ENCODE measurements at places on chromosomes 2 and 18.
A peak's percentile ranks its signal among the peaks of the same experiment; 100 is the strongest.

GRCh38 chr2:233407771-233408181 is 53.5 kb downstream of the DGKD start:
- DNase-seq, result no peak

DNA sequence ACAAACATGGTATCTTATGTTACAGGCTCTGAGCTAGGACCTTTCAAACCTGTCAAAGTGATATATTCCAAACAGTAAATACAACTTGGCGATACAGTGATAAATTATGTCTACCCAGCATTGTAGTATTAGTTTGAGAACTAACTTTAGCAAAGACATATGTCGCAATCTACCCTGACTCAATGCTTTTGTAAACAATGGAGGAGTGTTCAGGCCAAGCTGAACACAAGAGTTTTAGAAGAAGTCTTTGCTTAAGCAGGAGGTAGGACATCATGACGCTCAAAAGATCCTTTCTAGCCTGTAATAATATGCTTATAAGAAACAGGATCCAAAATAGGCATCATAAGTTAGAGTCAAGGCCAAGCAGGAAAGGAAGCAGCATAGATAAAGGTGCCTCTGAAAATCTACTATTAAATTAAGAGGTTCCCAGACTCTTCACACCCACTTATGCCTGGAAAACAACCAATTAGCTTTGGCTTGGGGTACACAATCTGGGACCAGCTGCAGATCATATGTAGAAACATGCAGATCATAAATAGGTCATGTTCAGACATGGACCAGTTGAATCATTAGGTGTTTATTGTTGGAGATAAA is 132.5 kb downstream of the CSRNP3 start:
- DNase-seq, result no peak

- no peak for DNase-seq
Measured at GRCh38 chr2:30686669-30687068, 120.6 kb downstream of the CAPN13 start.

DNA sequence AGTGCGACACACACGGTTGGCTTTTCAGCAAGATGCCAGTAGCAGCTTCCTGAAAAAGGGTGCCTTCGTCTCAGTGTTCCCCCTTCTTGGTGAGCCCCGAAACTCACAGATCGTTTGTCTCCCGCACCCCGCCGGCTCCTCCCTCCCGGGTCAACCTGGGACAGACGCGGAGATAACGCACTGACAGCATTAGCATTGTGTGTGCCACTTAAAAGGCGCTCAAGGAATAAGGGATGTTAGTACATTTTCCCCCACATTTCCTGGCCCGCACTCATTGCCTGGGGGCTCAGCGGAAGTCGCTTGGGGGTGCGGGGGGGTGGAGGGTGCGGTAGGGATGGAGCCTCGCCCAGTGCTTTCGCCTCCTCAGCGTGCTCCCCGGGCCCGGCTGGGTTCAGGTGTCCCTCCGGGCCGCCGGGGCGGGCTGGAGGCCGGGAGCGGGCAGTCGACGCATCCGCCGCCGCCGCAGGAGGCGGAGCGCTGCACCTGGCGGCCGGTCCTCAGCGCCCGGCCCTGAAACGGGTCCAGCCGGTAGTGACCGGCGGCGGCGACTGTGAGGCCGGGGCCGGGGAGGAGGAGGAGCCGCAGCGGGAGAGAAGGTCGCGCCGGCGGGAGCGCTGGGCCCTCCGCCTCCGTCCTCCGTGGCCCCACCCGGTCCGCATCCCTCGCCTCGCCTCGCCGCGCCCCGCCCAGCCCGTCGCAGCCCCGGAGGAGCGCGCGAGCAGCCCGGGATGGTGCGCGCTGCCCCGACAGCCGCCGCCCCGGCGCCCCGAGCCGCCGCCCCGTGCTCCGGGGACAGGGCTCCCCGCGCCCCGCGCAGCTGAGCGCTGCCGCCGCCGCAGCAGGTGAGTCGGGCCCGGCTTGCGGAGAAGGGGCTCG is at the start of gene MFSD6:
Gene MFSD6, plus strand, starts transcription at position 694 of the 876 bp plus-strand sequence. CDS start 27,675 bp downstream, outside the sequence.
- peak; percentile 38 for DNase-seq

DNA sequence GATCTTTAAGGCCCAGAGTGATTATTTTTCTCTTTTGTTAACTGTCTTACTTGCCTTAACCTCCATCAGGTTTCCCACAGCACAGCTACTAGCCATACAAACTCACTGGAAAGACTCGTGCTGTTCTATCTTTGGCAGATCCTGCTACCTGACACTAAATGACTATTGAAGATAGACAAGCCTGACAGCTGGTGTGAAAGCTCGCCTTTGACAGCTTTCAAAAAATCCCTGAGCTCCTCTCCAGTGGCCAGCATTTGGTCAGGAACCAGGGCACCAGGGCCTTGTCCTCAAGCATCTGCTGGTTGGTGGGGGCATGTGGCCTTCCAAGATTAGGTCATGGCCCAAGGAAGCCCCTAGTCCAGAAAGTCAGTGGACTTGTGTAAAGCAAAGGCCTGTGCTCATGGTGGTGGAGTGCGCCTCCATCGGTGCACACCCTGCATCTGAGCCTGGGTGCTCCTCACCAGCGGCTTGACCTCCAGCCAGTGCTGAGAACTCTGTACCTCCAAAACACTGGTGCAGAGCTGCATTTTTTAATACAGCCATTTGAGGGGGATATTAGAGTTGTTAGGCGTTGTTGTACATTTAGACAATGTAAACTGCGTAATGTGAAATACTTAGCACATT is 158.5 kb downstream of the NCK2 start:
- no peak for DNase-seq

- no peak for DNase-seq
Measured at GRCh38 chr18:58512648-58513588, 116.0 kb downstream of the ALPK2 start.

DNA sequence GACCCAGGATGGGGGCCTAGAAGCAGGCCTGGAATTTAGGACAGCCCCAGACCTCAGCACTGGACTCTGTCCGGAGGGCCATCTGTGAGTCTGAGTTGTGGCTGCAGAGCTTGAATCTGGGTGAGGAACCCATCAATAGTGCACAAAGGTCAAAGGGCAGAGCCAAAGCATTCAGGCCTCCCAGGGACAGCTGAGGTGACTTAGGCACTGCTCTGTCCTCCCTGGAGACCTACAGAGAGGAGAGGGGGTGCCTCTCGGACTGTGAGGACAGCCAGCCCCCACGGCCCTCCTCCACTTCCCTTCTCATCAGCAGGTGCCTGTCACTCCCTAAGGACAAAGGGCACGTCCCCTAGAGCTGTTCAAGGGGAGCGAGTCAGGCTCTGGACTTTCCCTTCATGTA is 25.1 kb upstream of the PRLH start:
- no peak for DNase-seq

DNA sequence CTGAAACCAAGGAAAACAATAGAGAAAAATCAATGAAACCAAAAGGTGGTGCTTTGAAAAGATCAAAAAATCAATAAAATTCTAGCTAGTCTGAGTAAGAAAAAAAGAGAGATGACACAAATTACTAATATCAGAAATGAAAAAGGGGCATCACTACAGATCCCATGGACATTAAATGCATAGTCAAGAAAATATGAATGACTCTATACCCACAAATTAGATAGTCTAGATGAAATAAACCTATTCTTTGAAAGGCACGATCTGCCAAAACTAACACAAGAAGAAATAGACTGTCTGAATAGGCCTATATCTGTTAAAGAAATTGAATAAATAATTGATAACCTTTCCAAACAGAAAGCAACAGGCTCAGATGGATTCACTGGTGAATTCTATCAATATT is 15.2 kb upstream of the DSG3 start:
- no peak for DNase-seq

- no peak for DNase-seq
Measured at GRCh38 chr2:108444941-108445840, 3.8 kb upstream of the GCC2 start.

GRCh38 chr2:239805043-239805329 is 220.2 kb downstream of the NDUFA10 start:
- DNase-seq, result no peak

DNA sequence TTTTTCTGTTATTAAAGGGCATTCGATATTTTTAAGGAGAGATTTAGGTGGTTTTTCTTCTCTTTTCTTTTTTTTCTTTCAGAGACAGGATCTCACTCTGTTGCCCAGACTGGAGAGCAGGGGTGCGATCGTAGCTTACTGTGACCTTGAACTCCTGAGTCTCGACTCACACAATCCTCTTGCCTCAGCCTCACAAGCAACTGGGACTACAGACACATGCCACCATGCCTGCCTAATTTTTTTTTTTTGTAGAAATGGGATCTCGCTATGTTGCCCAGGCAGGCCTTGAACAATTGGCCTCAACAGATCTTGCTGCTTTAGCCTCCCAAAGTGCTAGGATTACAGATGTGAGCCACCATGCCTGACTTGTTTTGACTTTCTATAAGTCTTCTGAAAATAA is 26.3 kb downstream of the PMAIP1 start:
- no peak for DNase-seq

GRCh38 chr18:79818036-79818435 is 20.3 kb downstream of the KCNG2 start:
- no peak for DNase-seq

DNA sequence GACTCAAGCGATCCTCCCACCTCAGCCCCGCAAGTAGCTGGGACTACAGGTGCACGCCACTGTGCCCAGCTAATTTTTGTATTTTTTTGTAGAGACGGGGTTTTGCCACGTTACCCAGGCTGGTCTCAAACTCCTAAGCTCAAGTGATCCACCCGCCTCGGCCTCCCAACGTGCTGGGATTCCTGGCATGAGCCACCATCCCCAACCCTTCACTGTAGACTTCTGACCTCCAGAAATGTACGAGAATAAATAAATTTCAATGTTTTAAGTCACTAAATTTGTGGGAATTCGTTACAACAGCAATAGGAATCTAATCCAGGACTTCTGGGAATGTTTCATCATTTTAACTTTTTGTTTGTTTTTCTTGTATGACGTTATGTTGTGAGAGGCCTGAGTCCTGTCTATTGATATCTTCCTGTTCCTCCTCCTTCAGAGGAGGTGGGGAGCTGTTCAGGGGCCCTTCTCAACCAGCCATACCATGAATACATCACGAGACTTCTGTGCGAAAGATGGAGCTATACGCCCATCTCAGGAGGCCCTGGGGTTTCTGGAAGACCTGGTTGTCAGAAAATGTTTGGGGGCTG is 40.0 kb downstream of the TEX44 start:
- DNase-seq, result no peak

GRCh38 chr2:170404846-170405245 is 226.9 kb downstream of the MYO3B start:
- no peak for DNase-seq

- no peak for DNase-seq
Measured at GRCh38 chr2:38032946-38033345, 43.0 kb downstream of the CYP1B1 start.

GRCh38 chr2:160109939-160110673 is 47.7 kb upstream of the PLA2R1 start:
- DNase-seq, result peak; percentile 28

DNA sequence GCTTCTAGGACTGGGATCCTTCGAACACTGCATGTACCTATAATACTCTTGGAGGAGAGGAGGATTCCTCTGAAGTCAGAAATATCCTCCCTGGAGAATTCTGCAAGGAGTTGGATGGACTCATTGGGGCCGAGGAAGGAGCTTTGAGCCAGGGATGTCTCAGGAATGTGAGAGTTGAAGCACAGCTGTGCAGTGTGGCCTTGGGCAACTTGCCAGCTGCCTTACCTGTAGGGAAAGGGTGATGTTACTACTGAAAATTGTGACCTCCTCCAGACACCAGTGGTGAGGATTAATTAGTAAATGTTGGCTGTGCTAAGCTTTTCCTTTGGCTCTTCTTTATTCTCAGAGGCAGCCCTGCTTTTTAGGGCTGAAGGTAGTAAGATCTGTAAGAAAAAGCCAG is 41.4 kb downstream of the FMNL2 start:
- DNase-seq, result no peak

DNA sequence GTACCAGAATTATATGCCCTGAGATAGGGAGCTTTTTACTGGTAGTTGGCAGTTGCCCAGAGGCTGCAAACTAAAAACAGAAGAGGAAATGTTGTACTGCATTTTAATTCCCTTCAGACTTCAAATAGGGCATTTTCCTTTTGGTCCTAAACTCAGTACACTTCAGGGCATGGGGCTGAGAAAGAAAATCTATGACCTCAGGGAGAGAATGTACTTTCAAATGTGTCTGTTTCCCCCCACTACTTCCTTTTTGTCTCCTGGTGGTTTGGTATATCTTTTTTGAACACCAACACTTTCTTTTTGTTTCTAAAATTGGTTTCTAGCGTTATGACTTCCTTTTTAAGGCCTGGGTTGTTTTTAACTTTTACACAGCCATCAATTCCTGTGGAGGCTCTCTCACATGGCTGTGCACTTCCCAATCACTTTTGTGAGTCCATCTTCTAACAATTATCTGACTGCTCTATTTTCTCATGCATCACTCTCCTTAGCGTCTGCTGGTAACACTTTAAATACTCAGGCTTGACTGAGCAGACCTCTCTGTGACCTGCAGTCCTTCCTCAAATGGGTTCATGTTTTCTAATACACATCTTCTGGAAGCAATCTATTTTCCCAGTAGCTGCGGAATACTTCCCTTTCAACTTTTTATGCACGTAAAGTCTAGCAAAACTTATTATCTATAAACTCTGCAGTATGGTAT is 596.0 kb downstream of the LRP1B start:
- no peak for DNase-seq

DNA sequence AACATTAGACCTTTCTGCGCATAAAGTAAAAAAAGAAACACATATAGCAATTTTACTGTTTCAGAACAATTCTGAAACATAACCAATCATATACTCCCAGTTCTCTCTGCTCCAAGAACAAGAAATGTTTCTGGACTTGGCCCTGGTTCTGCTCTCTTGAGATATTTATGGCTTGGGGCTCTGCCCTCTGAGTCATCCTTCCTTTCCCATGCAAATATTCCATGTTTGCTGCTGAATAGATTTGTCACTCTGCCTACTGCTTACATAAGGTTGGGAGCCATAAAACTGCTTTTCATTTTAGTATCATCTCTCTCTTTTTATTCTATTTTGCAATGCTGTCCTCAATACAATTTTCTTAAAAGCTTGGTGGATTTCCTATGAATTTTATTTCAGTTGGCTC is 499.6 kb upstream of the ACVR2A start:
- no peak for DNase-seq

DNA sequence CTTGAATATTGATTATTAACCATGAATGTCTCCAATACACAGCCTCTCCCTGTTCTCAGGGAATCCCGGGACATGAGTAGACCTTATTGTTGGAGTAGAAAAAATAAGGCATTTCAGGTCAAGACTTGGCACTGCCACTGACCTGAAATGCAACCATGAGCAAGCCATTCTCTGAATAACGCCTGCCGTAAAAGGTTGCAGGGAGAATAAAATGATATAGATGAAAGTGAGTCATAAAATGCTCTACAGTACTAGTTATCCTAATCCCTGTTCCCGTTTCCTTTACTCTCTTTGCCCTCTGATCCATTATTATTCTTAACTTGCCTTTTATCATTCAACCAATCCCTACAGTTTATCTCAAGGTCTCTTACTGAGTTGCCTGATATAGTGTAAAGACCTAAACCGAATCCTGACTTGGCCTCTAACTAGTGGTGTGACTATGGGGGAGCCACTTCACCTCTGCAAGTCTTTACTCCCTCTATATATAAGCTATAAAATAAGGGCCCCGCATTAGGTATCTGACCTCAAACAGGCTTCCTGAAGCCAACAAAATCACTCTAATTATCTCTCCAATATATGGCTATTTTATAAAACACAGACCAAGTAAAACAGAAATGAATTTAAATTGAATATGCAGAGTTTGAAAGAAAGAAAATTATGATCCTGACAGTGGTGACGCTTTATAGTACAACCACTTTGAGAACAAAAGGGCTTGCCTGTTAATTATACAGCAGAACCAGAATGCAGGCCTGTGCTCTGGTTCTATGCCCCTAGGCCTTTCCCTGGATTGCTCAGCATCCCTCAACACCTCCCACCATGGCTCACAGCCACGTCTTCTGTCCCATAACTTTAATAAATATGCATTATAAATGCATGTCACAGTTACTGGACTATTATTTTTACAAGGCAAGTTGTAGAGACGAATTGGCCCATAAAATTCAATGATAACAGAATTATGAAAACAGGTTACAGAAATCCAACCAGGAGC is 183.1 kb downstream of the STK39 start:
- DNase-seq, result no peak
